ENCODE measurements at places on chromosomes 6 and 20. TPM values are rescaled to one million over a fixed set of nuclear protein-coding genes. Genes with fewer than 3 reads are reported as not detected.

HEY2 gene
- total RNA-seq, result not detected

ZNF831 gene
- 29.7 TPM for total RNA-seq

LTB gene
- total RNA-seq, result 813 TPM

VARS1 gene
- 71.0 TPM for total RNA-seq

- no peak overlapping the region for H3K4me3 ChIP-seq
- no peaks in the 10 kb centered on the region for H3K27me3 ChIP-seq
- H3K27ac ChIP-seq, result no peak overlapping the region
These were observed 16.2 kb downstream of the LATS1 start for GRCh38 chr6:149701714-149702113.

- no peaks in the 10 kb centered on the region for H3K4me1 ChIP-seq
- H3K4me3 ChIP-seq, result no peak overlapping the region
- H3K27ac ChIP-seq, result no peak overlapping the region
- no peak for DNase-seq
These were observed 70.4 kb upstream of the PTPN1 start for GRCh38 chr20:50439539-50440453.

GRCh38 chr6:24833711-24834386, 35.1 kb upstream of the ARMH2 start:
- DNase-seq, result no peak
- no peak overlapping the region for H3K4me3 ChIP-seq
- peaks cover 22% of the 10 kb centered on the region for H3K36me3 ChIP-seq
- H3K27ac ChIP-seq, result peak overlapping the region; percentile 35
- peaks cover 3% of the 10 kb centered on the region for H3K4me1 ChIP-seq

GRCh38 chr20:56244259-56244658, 4.3 kb upstream of the MC3R start:
- no peak for DNase-seq
- H3K27ac ChIP-seq, result no peak overlapping the region
- H3K4me1 ChIP-seq, result no peaks in the 10 kb centered on the region
- H3K36me3 ChIP-seq, result no peaks in the 10 kb centered on the region

GRCh38 chr6:18328070-18328469, 59.1 kb upstream of the RNF144B start:
- no peaks in the 10 kb centered on the region for H3K4me1 ChIP-seq
- no peak overlapping the region for H3K4me3 ChIP-seq
- H3K36me3 ChIP-seq, result no peaks in the 10 kb centered on the region

- no peaks in the 10 kb centered on the region for H3K27me3 ChIP-seq
- no peaks in the 10 kb centered on the region for H3K36me3 ChIP-seq
- DNase-seq, result peak; percentile 78
- H3K27ac ChIP-seq, result no peak overlapping the region
- no peaks in the 10 kb centered on the region for H3K4me1 ChIP-seq
These were observed 1.4 kb upstream of the PRND start for GRCh38 chr20:4720041-4720976.

DNA sequence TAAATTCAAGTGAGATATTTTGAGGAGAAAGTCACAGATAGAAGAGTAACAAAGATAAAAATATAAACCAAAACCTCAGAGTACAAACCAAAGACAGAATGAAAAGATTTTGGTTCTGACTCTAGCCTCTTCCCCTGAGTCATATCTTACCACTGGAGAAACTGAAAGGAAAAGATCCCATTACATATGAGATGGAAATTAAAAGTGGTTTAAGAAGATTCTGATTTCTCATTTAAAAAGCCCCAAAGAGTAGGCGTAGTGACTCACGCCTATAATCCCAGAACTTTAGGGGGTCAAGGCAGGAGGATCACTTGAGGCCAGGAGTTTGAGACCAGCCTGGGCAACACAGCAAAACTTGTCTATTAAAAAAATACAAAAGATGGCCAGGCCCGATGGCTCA, 30.6 kb downstream of the SPINT4 start:
- H3K4me3 ChIP-seq, result no peak overlapping the region
- H3K4me1 ChIP-seq, result no peaks in the 10 kb centered on the region
- H3K36me3 ChIP-seq, result no peaks in the 10 kb centered on the region
- no peak for DNase-seq

GRCh38 chr6:105163183-105163582, 16.6 kb downstream of the POPDC3 start:
- DNase-seq, result no peak
- no peak overlapping the region for H3K27ac ChIP-seq
- no peaks in the 10 kb centered on the region for H3K4me1 ChIP-seq
- no peaks in the 10 kb centered on the region for H3K27me3 ChIP-seq

DNA sequence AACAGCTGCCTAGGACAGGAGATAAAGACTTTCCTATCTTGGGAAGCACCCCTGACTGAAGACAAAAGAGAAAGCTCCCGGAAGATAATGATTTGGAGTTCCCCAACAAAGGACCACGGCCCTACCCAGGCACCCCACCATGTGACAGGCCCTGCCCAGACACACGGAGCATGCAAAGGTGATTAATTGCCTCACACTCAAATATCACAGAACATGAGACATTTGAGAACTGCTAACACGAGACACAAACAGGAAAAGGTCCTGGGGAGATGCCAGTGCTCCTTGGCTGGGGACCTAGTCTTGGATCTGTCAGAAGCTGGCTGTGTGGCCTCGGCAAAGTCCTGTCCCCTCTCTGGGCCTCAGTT, 82.5 kb upstream of the PTPN1 start:
- H3K36me3 ChIP-seq, result no peaks in the 10 kb centered on the region
- H3K4me3 ChIP-seq, result no peak overlapping the region
- DNase-seq, result no peak
- no peaks in the 10 kb centered on the region for H3K4me1 ChIP-seq
- H3K27me3 ChIP-seq, result no peaks in the 10 kb centered on the region
- H3K27ac ChIP-seq, result no peak overlapping the region

GRCh38 chr20:53625311-53626129, 31.9 kb upstream of the ZNF217 start:
- no peak for DNase-seq
- no peaks in the 10 kb centered on the region for H3K36me3 ChIP-seq
- H3K4me1 ChIP-seq, result peaks cover 32% of the 10 kb centered on the region
- H3K27ac ChIP-seq, result no peak overlapping the region

DNA sequence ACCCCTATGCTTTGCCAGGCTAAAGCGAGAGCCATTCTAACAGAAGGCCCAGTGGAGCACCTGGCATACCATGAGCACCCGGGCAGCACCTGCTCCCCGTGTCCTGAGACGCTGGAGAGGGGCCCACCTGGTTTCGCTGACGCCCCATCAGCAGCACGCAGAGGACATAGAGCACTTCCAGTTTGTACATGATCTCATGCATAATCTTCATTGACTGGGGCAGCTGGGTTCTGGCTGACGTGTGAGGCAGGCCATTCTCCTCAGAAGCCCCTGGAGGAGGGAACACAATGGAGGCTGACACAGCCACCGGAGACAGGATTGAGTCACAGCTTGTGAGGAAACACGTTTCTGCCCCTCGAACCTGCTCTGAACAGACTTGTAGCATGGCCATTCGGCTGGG, 65.4 kb downstream of the MYH7B start:
- H3K27me3 ChIP-seq, result no peaks in the 10 kb centered on the region
- peaks cover 14% of the 10 kb centered on the region for H3K36me3 ChIP-seq
- H3K4me3 ChIP-seq, result no peak overlapping the region
- DNase-seq, result no peak

- H3K27me3 ChIP-seq, result peaks cover 18% of the 10 kb centered on the region
- H3K4me3 ChIP-seq, result no peak overlapping the region
- no peaks in the 10 kb centered on the region for H3K4me1 ChIP-seq
- no peaks in the 10 kb centered on the region for H3K36me3 ChIP-seq
- H3K27ac ChIP-seq, result no peak overlapping the region
- no peak for DNase-seq
These were observed 371.0 kb downstream of the TAF4 start for GRCh38 chr20:61694682-61695081.
